ENCODE measurements at places on chromosomes 11 and 22.

DNA sequence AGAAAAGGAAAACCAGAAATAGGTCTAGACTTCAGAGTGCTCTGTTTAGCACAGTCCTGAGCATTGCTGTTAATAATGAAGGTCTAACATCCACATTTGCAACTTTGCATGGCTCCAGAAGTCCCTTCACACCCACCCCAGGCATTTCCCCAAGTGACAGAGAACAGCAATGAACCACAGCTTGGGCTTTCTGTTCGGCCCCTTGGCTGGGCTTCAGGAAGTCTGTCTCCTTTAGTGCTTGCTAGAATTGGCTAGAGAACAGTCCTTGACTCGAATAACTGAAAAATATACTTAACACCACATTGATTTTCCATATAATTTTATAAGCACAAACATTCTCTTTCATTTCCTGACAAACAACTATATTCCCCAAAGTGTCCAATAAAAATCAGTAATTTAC lies 29.3 kb upstream of the TENM4 start:
- no peak for DNase-seq

DNA sequence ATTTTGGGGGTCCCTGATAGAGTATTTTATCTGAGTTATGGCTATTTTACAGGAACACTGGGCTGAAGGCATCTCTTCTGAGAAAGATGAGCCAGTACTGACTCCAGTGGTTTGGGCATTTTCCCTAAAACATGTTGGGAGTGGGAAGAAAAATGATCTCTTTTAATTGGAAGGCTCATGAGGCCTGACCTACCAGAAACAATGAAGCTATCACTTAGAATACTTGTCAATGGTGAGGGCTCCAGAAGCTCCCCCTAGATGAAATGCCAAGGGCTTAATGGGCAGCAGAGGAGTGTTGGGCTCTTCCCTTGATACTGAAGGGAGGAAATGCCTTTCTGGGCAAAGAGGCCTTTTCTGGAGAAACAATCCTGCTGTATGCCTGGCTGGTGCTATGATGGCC lies 63.5 kb upstream of the BDNF start:
- DNase-seq = no peak

DNA sequence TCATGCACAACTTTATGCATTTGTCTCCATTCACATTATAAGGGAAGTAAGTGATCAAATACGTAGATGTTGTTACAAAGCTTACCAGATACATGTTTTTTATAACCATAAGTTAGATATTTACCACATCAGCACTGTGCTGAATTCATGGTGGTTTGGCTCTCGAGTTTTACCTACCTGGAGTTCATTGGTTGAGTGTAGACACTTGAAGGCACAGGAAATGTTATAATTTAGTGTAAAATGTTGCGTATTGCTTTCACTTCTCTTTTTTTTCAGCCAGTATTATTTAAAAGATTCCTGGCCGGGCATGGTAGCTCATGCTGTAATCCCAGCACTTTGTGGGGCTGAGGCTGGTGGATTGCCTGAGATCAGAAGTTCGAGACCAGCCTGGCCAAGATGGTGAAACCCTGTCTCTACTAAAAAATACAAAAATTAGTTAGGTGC lies 53.1 kb upstream of the GRK2 start:
- no peak for DNase-seq

DNA sequence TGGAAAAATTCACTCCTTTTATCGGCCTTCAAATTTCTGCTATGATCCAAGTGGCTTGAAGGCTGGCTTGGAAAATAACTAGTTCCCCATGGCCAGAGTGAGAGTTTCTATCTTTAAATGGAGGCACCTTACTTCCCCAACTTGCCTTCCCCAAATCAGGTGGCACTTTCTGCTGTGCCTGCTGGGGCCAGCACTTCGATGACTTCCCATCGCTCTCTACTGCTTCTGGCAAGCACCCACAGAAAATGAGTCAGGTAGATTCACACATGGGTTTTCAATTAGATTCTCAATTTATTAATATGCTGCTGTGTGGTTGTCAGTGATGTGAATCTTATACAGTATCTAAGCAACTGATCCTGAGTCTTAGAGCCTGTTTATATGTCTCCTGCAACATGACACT lies 398.8 kb upstream of the RAG2 start:
- DNase-seq = no peak

DNA sequence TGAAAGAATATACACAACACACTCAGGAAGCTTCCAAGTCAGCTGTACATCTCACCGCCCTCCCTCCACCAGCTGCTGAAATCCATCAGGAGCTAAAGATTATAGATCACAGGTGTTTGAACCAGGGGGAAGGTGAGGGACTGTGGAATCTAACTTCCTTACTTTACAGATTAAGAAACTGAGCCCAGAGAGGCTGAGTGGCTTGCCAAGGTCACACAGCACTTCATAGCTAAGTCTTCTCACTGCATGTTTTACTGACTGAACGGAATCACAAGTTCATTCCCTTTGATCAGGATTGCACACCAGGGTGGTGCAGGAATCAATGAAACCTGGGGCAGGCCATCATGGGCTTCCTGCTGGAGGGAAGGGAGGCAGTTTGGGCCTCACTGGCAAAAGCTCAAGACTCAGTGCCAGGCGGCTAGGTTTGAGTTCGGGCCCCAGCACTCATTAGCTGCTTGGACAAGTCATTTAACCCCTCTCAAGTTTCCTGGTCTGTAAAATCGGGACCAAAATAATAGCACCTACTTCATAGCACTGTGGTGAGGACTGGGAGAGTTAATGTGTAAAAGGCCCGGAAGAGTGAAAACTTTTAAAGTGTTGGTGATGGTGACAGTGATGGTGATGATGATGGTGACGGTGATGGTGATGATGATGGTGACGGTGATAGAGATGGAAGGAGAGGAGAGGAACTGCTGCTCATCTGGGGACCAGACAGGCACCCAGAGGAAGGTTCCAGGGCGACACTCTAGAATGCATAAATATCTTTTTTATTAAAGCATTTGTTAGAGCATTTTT lies 8.2 kb downstream of the CD5 start:
- DNase-seq = peak; percentile 51

DNA sequence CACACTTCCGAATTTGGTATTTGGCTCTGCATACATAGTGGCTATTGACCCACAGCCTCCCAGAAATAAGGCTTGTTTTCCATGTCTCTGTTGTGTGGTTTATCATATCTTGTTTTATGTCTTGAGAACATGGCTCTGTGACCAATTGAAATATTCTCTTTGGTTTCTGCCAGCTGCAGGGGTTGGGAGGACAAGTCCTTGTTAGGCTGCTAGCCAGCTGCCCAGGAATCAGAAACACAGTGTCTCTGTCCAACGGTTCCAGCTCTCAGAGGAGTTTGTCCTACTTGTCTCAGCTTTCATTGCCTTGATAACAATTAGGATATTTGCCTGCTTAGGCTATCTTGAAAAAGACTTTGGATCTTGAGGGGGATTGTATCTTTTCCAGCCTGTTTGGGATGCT lies 6.0 kb upstream of the SLC7A4 start:
- DNase-seq = no peak

DNA sequence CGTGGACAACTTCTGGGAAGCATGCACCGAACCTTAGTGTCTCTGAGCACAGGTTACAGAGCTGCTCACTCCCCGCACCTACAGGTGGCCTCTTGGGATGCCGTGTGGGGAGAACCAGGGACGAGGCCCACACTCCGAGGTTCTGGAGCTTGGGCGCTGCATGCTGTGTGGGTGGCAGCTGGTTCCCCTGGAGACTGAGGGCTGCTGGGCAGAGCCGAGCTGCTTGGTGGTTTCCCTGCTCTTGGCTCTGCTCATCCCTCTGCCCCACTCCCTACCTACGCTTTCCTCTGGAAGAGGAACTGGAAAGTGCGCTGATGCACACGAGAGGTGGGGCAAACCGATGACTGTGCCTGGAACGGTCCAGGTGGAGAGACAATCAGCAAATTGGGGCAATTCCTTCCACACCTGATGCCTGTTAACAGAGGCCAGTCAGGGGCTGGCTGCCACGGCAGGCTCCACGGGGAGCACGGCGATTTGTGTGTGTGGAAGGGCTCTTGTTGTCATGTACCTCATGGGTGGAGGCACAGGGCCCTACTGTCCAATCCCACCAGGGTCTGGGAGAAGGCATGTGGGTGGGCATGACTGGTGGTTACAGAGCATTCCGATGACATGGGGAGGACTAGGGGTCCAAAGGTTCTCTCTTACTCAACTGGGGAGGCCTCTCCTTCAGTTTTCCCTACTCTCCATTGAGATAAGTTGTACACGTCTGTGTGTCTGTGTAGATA lies 60.9 kb downstream of the ST14 start:
- DNase-seq = no peak
